ENCODE measurements at places on chromosomes 4 and X.

GRCh38 chr4:105107095-105107856 lies 39.4 kb upstream of the TET2 start:
- DNase-seq: no peak

DNA sequence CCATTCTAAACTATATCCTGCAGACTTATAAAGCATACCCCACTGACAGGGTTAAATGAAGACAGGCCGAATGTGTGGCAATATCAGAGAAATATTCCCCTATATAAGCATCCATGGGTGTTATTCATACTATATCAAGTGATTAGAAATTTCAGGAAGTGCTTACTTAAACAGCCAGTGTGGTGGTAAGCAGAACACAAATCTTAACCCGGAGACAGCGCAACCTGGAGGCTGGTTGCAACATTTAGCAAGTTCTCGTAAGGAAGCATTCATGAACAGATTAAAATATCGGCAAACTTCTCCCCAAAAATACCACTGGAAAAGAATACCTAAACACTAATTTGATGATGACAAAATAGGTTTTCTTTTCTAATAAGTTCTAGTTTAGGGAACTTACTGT lies 261.2 kb downstream of the CBLL2 start:
- no peak for DNase-seq

GRCh38 chrX:143296521-143296920 lies 220.8 kb downstream of the SPANXN3 start:
- DNase-seq: no peak

GRCh38 chr4:83558059-83558653 lies 22.2 kb downstream of the GPAT3 start:
- DNase-seq: no peak

DNA sequence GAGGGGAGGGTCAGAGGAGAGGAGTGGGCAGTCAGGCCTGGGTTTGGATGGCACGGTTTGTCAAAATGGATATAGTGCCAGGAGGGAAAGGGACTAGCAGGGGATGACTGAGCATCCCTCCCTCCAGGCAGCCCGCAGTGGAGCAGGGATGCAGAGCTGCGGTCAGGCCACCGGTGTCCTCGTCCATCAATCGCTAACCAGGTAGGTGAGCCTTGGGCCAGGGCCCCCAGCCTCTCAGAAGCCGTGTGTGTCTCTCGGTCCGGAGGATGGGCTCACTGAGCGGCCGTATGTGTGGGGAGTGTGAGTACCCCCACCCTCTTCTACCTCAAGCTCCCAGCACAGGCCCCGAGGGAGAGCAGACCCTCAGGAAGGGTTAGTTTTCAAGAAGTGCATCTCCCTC lies 538 bp upstream of the CYTL1 start:
- no peak for DNase-seq

DNA sequence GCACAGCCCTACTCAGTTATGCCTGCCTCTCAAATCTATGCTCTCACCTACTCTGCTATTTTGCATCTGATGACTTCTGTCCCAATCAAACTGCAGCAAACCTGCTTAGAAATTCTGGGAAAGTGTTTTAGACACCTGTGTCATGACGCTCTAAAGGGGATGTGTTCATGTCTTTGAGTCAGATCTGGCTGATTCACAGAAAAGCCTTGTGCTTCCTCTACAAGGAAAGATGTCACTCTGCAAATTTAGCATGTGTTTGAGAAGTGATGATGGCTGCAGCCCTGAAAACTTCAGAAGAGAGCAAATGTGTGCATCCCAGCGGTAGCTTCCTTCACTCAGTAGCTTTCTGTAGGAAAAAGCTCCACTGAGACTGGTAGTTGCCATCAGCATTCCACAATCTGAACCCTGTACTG lies 235.4 kb downstream of the MGST2 start:
- DNase-seq: no peak

DNA sequence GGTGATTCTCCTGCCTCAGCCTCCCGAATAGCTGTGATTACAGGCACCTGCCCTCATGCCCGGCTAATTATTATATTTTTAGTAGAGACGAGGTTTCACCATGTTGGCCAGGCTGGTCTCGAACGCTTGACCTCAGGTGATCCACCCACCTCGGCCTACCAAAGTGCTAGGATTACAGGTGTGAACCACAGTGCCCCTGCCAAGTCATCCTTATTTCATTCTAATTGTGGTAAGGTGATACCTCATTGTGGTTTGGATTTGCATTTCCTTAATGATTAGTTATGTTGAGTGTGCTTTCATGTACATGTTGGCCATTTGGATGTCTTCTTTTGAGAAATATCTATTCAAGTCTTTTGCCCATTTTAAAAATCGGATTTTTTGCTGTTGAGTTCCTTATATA lies 93.0 kb downstream of the USP9X start:
- no peak for DNase-seq

GRCh38 chrX:53511322-53511721 lies 77.2 kb upstream of the HSD17B10 start:
- DNase-seq: no peak

- no peak for DNase-seq
Observed at GRCh38 chr4:47827343-47828047, 10.4 kb downstream of the CORIN start.

DNA sequence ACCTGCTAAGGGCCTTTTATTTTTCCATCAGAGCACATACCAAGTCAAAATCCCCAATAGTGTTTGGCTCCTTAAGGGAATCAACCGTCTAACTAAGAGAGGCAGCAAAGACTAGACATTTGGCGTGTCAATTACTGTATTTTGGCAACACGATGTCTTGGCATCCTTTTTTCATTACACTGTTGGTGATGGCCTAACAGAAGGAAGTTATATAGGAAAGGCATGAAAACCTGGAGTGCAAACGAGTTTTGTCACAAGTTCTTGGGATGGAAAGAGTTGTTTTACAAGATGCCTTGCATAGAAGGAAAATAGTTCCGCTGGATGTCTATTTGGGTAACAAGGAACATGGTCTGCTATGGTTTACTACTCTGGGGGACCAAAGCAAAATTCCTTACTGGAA lies 119.2 kb upstream of the TTC29 start:
- DNase-seq: no peak

GRCh38 chr4:184310881-184311709 lies 93.4 kb upstream of the ENPP6 start:
- DNase-seq: no peak

DNA sequence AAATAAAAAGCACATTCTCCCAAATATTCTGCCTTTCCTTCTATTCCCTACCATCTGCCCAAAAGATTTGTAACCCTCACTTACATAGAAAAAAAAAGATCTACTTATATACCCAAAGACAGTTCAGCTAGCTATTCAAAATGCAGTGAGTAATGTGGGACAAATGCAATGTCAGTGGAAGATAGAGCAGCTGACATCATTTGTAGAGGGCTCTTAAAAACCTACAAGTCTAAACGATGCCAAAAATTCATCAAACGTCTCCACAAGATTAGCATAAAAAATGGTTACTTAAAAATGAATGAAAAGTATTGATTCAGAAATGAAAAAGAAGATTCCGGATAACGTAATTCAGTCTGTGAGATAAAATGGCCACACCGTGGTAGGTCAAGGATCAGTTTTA lies 96.5 kb downstream of the ASB9 start:
- no peak for DNase-seq

DNA sequence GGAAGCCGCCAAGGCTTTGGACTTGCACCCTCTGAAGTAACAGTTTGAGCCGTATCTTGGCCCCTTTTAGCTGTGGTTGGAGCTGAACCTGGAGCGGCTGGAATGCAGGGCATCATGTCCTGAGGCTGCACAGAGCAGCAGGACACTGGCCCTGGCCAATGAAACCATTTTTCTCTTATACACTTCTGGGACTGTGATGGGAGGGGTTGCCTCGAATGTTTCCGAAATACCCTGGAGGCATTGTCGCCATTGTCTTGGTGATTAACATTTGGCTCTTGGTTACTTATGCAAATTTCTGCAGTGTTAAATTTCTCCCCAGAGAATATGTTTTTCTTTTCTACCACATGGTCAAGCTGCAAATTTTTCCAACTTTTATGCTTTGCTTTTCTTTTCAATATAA lies 137.2 kb downstream of the MAGEC1 start:
- DNase-seq: no peak

DNA sequence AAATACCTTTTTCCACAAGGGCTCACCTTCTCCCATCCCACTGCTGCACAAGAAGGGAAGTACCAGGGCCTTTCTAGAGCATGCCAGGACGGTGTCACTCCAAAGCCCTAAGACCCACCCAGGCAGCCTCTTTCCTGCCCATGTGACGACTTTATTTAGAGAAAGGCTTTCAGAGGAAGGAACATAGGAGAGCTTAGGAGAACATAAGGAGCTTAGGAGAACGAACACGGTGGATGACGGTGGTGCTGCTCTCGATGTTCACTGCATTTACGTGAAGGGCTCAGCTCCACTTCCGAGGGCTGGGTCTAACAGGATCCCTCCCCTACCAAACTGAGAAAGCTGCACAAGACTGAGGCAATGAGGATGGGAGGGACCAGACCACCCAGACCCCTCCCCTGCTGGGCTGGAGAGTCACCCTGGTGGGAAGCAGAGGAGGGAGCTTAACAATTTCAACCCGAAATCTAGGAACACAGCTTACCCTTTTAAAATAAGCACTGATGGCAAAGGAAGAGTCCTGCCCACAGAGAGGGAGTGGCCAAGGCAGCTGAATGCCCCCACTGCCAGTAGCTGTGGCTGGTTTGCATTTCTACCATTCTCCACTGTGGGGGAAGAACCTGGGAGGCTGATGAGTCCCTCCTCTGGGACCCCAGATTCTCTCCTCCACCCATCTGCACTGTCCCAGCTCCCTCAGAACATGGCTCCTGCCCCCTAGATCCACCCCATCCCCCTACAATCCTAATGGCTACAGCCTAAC lies 29.8 kb downstream of the ZFYVE28 start:
- DNase-seq: no peak

- no peak for DNase-seq
Observed at GRCh38 chr4:4709736-4710135, 149.7 kb upstream of the MSX1 start.

GRCh38 chr4:14441561-14441960 lies 560.7 kb upstream of the CPEB2 start:
- no peak for DNase-seq

DNA sequence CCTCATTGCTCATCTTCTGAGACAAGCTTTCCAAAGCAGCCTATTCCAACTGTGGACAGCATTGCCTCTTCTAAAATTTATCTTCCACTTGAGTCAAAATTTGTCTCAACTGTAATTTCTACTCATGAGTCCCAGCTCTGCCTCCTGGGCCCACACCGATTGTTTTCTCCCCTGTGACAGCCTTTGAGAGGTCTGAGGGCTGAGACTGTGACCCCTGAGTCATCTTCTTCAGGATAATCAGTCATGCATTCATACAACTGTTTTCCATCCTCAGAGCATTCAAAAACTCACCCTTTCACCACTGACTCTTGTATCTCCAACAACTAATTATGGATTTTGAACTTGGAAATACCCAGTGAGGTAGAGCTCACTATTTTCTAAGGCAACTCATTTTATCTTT lies 228.1 kb downstream of the EDA2R start:
- no peak for DNase-seq

DNA sequence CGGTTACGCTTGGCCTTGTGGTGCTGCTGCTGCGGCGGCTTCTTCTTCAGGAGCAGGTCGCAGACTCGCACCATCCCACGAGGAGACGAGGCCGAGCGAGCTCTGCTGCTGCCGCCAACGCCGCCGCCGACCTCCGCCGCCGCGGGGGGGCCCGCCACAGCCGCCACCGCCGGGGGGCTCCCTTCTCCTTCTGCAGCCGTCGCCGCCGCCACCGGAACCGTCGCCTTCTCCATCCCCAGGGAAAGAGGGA lies 237 bp downstream of the ANKRD17 start:
- no peak for DNase-seq

GRCh38 chr4:40262077-40262528 lies 65.3 kb downstream of the RHOH start:
- no peak for DNase-seq

DNA sequence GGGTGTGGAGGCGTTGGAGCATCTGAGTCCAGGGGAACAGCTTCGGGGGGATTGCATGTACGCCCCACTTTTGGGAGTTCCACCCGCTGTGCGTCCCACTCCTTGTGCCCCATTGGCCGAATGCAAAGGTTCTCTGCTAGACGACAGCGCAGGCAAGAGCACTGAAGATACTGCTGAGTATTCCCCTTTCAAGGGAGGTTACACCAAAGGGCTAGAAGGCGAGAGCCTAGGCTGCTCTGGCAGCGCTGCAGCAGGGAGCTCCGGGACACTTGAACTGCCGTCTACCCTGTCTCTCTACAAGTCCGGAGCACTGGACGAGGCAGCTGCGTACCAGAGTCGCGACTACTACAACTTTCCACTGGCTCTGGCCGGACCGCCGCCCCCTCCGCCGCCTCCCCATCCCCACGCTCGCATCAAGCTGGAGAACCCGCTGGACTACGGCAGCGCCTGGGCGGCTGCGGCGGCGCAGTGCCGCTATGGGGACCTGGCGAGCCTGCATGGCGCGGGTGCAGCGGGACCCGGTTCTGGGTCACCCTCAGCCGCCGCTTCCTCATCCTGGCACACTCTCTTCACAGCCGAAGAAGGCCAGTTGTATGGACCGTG lies 2.2 kb downstream of the AR start:
- no peak for DNase-seq

- no peak for DNase-seq
Observed at GRCh38 chrX:22206781-22207180, 65.9 kb upstream of the CBLL2 start.

GRCh38 chrX:15567886-15568616 lies 32.7 kb downstream of the ACE2 start:
- DNase-seq: no peak

- no peak for DNase-seq
Observed at GRCh38 chr4:132669786-132670185, 479.3 kb upstream of the PCDH10 start.

GRCh38 chrX:153687121-153688039 lies at the start of gene SLC6A8:
SLC6A8 (plus strand) TSS chrX:153687926; CDS start chrX:153688575, 649 bp downstream.
- peak; percentile 13 for DNase-seq

GRCh38 chr4:53981066-53981465 lies 83.3 kb downstream of the CHIC2 start:
- no peak for DNase-seq

DNA sequence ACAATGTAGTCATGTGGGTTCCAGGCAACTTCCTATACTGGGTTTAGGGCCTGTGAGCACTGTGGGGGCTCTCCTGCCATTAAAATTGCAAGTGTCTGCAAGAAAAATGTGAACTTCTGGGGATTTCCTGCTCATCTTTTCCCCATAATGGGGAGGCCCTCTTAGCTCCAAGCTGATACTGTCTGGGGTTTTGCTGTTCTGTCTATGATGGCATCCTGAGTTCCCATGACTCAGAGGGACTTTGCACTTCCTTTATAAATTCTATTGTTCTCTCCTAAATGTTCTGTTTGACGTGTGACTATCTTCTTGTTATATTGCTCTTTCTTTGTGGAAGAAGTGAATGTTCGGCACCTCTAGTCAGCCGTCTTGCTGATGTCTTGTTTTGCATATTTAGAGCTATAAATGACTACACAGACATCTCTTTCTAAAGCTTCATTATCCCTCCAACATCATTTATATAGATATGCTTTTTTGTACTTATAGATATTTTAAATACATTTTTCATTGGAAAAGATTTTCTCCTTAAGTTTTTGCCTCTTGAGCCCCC lies 465.8 kb downstream of the NAF1 start:
- DNase-seq: no peak

DNA sequence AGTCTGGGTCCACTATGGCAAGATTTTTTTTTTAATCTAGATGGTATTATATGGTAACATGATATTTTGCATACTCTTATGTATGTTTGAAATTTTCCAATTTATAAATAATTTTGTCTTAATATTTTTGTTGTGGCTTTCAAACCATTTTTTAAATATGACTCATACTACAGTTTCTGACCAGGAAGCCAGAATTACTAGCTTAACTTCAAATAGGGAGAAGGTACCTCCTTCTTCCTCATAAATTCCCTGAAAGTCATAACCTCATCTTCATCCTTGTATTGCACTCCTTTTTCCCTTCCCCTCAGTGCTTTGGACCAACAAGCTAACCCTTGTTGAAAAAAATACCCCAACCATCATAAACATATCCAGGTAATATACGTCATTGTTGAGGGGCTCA lies 21.6 kb downstream of the ARAP2 start:
- no peak for DNase-seq
